Fibroblast of the conjunctiva (primary cell): ENCODE measurements at places on chromosomes 1 and 21.

DNA sequence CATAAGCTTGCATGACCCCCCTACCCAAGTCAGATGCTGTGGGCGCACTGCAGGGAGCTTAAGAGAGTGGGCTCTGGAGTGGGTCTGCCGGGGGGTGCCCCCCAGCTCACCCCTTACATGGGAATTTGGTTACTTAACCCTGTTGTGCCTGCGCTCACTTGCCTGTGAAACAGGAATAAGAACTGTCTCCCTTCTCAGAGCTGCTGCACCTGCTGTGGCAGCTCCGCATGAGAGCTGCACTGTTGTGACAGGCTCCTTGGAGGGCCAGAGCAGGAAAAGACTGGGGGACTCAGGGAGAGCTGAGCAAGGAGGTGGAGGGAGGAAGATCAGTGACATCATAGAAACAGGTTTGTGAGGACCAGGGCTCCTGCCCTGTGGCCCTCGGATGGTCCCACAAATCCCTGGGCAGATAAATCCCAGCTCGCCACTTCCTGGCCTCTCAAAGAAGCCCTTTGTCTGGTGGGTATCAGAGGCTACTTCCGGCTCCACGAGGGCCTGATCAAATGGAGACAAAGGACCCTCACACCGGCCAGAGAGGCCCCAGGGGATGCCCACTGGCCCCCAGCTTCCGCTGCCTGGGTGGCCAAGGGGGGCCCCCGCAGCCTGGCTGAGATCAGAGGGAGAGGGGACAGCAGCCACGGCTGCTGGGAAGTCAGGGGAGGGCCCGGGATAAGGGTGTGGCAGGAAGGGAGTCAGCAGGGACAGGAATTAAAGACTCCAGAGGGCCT is 28.9 kb upstream of the LAPTM5 start:
- DNase-seq = no peak

DNA sequence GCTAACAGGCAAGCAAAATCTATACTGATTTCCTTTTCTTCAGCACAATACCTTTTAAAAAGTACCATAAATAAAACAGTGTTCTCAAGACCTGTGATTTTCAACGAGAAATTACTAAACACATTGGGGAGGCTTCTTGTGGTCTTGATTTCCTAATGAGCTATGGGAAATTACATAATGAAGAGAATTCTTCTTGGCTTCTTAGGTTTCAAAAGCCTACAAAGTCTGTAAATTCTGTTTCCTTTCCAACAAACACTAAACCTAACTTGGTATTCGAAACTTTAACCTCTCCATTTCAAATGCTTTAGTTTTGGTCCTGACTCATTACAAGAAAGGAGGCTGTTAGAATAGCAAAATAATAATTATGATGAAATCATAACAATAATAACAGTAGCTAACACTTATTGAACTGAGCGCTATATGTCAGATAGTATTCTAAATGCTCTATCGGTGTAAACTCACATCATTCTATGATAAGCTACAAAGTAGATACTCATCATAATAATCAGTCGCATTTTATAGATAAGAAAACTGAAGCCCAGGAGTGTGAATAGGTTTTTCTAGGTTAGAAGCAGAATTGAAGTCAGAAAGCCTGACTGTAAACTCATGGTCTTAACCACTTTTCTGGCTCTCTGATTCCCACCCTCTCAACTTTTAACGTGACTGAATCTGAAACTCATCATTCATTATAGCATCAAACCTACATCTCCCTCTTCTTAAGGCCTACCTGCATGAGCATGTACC is 486.7 kb downstream of the SMYD3 start:
- no peak for DNase-seq

DNA sequence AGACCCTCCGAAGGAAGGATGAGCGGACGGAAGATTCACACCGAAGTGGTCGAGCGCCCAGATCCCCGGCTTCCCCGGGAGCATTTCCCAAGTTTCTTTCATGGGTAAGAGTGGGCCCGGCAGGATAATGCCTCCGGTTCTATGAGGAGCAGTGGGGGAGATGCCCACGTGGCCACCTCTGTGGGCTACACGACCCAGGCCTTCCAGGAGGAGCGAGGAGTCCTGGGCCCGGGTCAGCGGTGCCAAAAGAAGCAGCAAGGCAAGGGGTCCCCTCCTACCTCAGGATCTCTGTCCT is 7.9 kb upstream of the NBPF11 start:
- no peak for DNase-seq

GRCh38 chr1:160353223-160353622 is 10.0 kb downstream of the NCSTN start:
- no peak for DNase-seq
